ENCODE measurements at places on chromosomes 6 and 20.

- DNase-seq, result no peak
Measured at GRCh38 chr20:10747019-10747418, 73.2 kb upstream of the JAG1 start.

GRCh38 chr6:41591859-41592502 lies 45.8 kb downstream of the FOXP4 start:
- peak; percentile 75 for DNase-seq

DNA sequence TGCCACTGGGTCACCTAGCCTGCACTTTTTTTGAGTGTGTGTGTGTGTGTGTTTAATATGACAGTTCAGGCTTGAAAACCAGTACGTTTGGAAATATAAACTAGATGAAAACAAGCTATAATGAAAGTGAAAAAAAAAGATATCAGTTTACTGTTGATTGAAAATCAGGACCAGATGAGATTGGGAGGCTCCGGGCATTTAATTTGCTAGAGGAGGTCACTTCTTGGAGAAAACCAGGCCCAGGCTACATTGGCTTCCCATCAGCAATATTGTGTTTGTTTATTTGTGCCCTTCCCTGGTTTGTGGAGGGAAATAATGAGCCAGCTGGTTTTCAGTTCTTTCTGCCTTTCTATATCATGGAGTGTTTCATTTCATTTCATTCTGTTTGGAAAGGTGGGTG lies 246.6 kb upstream of the JAG1 start:
- DNase-seq, result no peak

GRCh38 chr6:21898107-21898796 lies 304.7 kb downstream of the SOX4 start:
- DNase-seq, result no peak

GRCh38 chr20:51500936-51501335 lies 41.6 kb downstream of the NFATC2 start:
- DNase-seq, result no peak

GRCh38 chr6:111995404-111995803 lies 58.5 kb upstream of the CCN6 start:
- DNase-seq, result no peak

DNA sequence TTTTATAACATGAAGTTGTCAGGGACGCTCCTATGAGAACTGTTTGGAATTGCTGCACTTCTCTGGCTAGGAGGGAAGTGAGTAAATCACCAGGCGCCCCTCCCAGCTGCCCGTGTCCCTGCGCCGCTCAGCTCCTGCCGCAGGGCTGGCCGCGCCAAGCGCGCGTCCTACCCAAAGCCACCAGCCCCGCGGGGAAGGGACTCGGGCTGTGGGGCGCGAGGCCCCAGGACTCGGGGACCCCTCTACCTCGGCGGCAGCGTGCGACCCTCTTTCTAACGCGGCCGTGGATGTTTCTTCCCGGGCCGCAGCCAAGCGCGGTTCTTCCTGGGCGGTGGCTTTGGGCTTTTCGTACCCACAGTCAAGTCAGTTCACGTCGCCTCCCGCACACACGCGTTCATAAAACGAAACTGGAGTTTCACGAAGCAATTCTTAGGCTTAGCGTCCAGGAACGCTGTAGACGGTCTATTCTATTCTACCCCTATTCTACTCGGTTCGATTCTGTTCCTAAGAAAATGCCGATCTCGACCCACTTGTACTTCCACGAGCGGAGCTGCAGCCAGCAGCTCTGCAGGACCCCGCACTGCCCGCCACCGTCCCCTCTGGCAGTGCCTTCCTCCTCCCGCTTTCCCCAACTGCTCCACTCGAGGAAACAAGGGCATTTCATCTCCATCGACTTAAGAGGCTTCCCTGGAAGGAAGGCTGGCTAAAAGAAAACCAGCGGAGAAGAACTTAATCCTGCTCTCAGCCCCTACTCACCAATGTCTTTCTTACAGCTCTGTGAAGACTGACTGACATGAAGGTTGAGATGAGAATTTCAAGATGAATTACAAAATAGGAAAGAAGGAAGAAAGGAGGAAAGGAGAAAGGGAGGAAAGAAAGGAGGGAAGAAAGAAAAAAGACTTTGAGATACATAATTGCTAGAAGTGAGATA lies 15.4 kb downstream of the FOXC1 start:
- peak; percentile 20 for DNase-seq

DNA sequence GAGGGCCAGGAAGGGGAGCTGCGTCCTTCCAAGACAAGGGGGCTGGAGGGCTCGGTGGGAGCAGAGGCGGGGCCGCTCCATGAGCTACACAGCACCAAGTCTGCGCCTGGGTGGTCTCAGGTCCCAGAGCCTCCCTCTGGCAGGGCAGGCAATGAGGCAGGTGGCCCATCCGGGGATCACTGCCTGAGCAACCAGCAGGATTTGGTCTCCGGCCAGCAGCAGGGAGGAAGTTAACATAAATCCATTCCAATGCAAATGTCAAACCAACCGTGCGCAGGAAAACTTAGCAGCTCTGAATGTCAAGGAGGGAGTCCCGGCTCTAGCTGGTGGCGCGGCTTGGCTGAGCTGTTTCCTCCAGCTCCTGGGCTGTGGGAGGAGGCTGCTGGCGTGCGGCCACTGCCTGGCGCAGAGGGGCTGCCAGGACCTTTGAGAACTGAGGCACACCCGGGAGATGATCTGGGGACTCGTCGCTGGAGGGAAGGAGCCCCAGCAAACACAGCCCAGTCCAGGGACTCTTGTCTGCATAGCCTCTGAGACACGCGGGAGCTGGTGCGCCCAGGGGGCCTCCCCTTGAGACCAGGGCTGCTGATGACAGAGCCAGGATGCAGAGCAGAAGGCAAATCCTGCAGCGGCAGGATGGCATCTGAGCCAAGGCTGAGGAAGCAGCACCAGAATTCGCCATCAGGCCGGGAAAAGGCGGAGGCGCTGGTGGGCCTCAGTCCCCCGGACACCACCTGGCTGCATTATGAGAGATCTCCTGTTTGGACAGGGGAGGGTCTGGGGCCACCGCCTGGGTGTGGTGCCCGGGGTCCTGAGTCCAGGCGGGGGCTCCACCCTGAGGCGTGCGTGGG lies 33.1 kb upstream of the CHRNA4 start:
- no peak for DNase-seq

DNA sequence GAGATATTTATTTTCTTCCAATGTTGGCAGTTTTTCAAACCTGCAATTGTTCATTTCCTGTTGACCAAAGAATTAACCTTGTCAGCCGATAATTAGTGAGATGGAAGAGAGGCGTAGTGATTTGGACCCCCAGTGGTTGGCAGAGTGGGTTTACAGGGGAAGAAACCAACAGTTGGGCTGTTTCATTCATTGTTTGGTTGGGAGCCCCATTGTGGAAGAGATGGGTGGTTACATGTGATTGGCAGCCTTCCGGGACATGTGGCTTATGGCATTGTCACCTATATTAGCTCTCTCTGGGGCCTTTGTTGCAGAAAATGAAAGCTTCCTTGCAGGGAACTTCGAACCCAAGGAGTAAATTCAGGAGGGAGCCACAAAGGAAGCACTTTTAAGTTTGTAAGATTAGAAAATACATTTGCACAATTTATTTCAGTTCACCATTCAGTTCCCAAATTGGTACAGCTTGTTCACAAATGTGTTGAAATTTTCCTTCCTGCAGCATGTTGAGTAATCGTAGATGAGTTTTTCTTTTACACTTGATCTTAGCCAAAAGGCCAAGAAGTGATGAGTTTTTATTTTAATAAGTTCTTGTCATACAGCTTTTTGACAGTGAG lies 50.3 kb upstream of the CDKAL1 start:
- peak; percentile 50 for DNase-seq

DNA sequence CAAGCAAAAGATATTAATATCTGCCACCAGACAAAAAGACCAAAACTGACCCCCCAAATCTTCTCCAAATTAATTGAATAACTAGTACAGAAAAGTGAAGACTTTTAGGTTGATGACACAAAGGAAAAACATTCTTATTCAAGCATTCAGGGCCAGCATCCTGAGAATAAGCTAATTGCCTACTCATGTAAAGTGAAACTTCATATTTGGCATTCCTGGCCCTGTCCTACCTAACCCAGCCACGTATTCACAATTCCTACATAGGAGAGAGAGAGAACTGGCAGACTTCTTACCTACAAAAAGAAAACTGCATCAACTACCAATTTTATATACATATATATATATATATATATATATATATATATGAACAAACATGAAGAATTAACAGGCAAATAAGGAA lies 4.9 kb upstream of the ASCC3 start:
- DNase-seq, result no peak

- DNase-seq, result no peak
Measured at GRCh38 chr6:145557474-145557873, 177.8 kb downstream of the EPM2A start.

GRCh38 chr6:66986940-66987339 lies 1279.9 kb upstream of the EYS start:
- DNase-seq, result no peak

GRCh38 chr6:7129360-7129759 lies 21.6 kb downstream of the RREB1 start:
- no peak for DNase-seq

GRCh38 chr6:168884646-168885086 lies 369.0 kb downstream of the THBS2 start:
- DNase-seq, result peak; percentile 65

DNA sequence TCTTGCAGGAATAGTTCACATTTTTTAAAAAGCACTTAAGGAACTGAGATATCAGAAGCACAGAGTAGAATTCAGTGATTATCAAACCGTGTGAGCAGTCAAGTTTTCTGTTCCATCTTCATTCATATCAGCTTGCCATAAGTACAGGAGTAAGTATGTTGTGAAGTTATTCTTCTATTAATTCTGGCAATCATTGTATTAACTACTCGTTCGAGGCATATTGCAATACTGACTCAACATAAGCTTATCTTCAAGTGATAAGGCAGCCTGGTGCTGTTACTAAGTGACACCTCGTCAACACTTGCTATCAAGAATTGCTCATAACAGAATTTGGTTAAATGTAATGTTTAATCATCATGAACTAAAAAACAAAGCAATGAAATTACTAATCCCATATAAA lies 75.7 kb upstream of the SNX9 start:
- peak; percentile 73 for DNase-seq

- DNase-seq, result peak; percentile 66
Measured at GRCh38 chr6:15994814-15995459, 133.9 kb upstream of the MYLIP start.

DNA sequence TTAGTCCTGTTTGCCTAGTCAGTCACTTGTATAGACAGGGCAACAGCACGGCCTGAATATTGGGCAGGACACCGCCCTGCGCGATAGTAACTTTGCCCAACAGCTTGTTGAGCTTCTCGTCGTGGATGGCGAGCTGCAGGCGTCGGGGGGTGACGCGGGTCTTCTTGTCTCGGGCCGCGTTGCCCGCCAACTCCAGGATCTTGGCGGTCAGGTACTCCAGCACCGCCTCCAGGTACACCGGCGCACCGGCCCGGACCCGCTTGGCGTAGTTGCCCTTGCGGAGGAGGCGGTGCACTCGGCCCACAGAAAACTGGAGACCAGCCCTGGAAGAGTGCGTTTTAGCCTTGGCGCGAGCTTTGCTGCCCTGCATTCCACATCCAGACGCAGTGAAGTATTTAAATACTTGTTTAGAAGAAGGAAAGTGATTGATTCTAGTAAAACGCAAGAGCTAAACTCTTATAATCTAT lies 92.8 kb upstream of the BTN3A2 start:
- peak; percentile 68 for DNase-seq

- DNase-seq, result no peak
Measured at GRCh38 chr20:54174457-54175175, 830 bp upstream of the CYP24A1 start.

DNA sequence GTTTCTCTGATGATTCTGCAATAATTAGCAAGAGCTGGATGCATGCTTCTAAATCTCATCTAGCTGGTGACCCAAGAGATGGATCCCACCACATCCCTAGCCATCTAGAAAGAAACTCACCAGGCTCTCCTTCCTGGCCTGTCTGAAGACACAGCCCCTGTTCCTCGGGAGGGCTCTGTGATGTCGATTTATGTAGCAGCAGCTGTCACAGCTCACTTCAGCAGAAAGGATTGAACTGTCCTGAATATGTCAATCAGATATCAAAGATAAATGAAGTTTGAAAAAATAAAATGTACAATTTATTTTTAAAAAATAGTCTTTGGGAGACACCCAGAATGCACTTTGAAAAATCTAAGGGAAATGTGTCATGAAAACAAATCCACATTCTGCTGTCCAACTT lies 67.3 kb upstream of the TSHZ2 start:
- no peak for DNase-seq

DNA sequence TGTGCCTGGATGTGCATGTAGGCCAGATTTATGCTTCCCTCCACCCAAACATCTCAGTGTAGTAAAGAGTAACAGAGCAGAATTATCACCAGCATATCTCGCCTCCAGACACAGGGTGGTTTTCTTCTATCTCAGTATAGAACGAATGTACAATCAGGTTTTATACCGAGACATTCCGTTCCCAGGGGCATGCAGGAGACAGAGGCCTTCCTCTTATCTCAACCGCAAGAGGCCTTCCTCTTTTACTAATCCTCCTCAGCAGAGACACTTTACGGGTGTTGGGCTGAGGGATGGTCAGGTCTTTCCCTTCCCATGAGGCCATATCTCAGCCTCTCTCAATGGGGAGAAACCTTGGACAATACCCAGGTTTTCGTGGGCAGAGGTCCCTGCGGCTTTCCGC lies 36.4 kb upstream of the MC3R start:
- peak; percentile 58 for DNase-seq

DNA sequence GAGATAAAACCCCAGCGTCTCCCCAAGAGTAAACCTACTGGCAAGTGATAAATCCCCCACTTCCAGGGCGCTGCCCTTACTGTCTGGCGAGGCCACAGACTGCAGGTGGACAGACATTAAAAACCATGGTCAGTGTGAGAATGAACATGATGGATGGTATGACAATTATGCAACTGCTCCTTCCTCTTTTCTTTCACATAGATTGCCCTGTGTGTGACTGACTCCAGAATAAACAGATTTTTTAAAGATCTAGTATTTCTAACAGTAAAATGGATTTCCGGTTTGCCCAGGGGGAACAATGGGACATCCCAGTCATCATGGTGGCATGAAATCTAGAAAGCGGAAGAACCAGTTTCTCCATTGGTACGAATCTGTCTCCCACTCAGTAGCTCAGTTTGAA lies 153.7 kb downstream of the FOXC1 start:
- peak; percentile 44 for DNase-seq

DNA sequence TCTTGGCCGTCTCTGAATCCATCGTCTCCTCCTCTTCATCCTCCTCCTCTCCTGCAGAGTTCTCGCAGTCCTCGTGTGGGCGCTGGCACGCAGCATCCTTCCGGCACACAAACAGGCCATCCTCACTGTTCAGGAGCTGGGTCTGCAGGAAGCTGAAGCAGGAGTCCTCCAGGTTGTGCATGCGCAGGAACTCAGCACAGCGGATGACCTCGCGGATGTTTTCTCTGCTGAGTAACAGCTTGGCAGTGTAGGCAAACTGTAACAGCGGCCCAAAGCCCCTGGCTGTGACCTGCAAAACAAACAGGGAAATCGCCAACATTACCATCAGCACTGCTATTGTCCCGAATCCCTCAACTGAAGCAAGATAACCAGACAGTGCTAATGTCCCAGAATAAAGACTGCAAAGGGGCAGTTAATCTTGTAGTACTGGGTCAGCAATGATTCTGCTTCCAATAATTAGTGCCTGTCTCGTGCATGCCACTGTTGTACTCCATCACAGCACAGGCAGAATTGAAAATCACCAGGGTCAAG lies 57.4 kb downstream of the GJA10 start:
- no peak for DNase-seq

Data from hematopoietic multipotent progenitor cell treated with erythropoietin and hydrocortisone succinate and interleukin-3 and kit ligand, for 6 days (in vitro differentiated cells).